ENCODE measurements at places on chromosomes 16 and 17.

DNA sequence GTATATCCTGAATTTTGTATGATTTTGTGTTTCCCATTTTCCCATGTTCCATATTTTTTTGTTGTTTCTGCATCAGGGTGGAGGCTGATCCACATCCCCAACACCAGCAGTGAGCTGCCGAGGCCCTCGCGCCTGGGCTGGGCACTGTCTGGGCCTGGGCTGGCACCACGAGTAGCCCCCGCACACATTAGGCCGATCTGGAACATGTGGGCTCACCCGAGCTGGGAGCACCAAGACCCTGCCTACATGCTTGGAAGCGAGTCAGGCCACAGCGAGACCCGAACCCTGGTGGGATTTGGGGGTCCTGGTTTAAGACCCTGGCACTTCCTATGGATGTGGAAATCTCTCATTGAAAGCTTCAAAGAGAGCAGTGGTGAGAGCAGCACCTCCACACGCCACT lies 8.5 kb downstream of the KCTD5 start:
- DNase-seq: no peak

- no peak for DNase-seq
Measured at GRCh38 chr17:68351395-68351794, 60.1 kb downstream of the ARSG start.

DNA sequence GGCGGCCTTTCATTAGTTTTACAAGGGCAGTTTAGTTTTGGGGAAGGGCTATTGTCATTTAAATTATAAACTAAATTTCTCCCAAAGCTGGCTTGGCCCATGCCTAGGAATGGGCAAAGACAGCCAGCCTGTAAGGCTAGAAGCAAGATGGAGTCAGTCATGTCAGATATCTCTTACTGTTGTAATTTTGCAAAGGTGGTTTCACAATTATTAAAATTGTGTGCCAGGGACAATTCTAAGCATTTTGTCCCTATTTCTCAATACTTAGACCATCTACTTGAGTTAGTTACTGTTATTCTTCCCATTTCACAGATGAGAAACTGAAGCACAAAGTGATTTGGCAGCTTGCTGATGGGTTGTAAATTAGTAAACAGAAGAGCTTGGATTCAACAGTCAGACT lies 467.7 kb upstream of the GOT2 start:
- no peak for DNase-seq

GRCh38 chr16:2037647-2038381 lies 9.8 kb downstream of the NTHL1 start:
- DNase-seq: no peak

DNA sequence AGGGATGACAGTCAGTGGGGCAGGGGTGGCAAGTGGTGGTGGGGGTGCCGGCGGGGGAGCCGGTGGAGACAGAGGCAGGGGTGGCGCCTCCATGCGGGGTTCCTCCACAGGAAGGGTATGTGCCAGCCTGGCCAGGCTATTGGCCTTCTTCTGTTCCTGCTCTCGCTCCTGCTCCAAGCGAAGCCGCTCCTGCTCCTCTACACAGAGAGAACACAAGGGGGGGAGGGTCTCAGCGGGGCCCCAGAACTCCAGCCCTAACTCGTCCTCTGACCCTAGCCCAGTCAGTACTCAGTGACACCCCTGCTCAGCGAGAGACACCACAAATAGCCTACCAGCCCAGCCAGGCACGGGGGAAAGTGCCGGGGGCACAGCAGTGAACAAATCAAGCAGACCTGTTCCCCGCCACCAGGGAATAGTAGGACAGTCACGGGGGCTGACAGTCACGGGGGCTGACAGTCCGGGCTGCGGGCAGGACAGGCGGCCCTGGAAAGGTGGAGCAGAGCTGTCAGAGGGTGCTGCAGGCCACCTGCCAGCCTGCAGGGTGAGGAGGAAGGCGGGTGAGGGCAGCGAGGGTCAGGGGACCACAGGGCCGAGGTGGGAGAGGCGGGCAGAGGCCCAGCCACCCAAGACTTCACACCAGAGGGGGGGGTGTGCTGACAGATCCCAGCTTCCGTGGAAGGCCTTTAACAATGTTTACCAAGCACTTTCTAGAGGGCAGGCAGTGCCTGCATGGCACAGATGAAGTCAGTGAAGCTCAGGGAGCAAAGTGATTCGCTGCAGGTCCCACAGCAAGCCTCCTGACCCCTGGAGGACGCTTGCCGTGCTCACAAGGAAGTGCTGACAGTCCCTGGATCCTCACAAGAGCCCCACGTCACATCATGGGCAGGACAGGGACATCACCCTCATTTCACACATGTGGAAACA lies 5.3 kb downstream of the MNT start:
- no peak for DNase-seq

- DNase-seq: no peak
Measured at GRCh38 chr17:9361188-9361955, 214.2 kb downstream of the STX8 start.

GRCh38 chr16:87032554-87032953 lies 284.6 kb downstream of the C16orf95 start:
- no peak for DNase-seq

GRCh38 chr17:77723909-77724875 lies 234.3 kb upstream of the TNRC6C start:
- no peak for DNase-seq

- no peak for DNase-seq
Measured at GRCh38 chr16:14378131-14378551, 251.9 kb downstream of the PARN start.

All from RWPE2 (cell line).